NAMALWA (cell line): ENCODE measurements at places on chromosomes 13 and 19.

GRCh38 chr19:55674459-55674840 is 576 bp upstream of the EPN1 start:
- no peak for DNase-seq

GRCh38 chr19:17104679-17105078 is 29.1 kb downstream of the MYO9B start:
- no peak for DNase-seq

DNA sequence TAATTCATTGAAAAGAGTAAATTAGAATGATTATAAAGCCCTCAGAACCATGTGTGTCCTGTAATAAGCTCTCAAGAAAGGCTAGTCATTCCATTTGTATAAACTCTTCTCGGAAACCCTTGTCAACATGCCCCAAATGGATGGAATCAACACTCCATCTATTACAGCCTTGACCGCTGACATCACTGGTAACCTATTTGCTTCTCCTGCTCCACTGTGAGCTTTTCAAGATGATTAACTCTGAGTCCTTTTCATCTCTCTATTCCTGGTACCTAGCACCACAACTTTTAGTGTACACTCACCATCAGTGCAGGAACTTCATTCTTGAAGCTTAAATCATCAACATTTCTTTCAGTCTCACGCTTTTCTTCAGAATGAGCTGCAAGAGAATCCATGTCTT is 612.0 kb downstream of the DCT start:
- no peak for DNase-seq

GRCh38 chr19:52527956-52528351 is 486 bp downstream of the ZNF808 start:
- DNase-seq, result no peak

GRCh38 chr19:15779756-15780476 is 7.5 kb upstream of the OR10H5 start:
- no peak for DNase-seq

GRCh38 chr19:13128583-13128982 is 10.5 kb downstream of the NACC1 start:
- no peak for DNase-seq

- DNase-seq, result no peak
Measured at GRCh38 chr19:58380037-58380661, 681 bp downstream of the ZNF837 start.

DNA sequence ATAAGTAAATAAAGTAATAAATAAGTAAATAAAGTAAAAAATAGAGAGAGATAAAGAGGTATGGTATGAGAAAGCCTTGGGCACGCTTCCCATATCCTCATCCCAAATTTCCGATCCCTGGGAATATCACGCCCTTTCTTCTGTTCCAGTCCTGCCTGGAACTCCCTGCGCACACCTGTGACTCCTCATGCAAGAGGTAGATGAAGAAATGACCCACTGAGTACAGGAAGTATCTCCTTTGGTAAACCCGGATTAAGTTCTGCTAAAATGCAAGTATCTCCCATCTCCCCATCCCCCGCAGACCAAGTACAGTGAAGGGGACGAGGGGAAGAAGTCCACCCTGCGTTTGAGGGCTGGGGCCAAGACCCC is 399 bp upstream of the ZNF136 start:
- no peak for DNase-seq

DNA sequence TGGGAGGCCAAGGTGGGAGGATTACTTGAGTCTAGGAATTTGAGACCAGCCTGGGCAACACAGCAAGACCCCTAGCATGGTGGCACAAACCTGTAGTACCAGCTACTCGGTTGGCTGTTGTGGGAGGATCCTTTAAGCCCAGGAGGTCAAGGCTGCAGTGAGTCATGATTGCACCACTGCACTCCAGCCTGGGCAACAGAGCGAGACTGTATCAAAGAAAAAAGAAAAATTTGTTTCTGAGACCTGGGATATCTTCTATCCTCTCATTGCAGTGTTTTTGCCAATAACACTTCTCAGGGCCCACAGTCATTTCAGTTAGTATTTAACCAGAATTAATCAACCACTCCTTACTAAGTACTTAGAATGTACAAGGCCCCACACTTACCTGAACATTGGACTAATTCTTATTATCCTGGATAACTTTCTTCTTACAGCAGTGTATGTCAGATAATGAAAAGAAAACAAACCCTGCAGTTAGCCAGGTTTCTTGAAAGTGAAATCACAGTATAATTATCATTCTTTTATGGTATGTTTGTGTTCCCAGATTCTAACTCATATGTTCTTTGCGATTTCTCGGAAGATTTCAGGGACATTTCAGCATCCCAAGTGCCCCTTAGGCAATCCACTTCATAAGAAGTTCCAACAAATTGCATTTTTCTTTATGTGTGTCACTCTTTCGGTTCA is 75.6 kb upstream of the KLF5 start:
- DNase-seq, result no peak

GRCh38 chr13:38535261-38535660 is 151.6 kb upstream of the FREM2 start:
- no peak for DNase-seq

GRCh38 chr19:4448147-4448985 is 9.2 kb downstream of the UBXN6 start:
- no peak for DNase-seq

- no peak for DNase-seq
Measured at GRCh38 chr13:108407495-108407894, 138.0 kb downstream of the TNFSF13B start.

DNA sequence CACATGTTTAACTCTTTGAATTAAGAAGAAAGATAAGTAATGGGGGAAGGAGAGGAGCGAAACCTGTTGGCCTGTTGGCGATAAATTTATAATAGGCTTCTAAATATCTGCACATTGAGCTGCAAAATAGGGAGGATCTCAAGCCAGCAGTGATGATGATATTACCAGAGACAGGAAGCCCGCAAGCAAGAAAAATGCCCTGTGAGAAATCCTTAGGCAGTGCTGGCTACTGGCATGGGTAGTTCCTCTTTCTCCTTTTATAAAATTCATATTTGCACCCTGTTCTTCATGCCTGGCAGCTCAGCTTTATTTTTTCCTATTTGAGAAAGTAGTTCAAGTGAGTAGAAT is 858 bp upstream of the USP12 start:
- DNase-seq, result peak; percentile 62

- DNase-seq, result no peak
Measured at GRCh38 chr13:114285166-114285808, 3.9 kb downstream of the UPF3A start.

DNA sequence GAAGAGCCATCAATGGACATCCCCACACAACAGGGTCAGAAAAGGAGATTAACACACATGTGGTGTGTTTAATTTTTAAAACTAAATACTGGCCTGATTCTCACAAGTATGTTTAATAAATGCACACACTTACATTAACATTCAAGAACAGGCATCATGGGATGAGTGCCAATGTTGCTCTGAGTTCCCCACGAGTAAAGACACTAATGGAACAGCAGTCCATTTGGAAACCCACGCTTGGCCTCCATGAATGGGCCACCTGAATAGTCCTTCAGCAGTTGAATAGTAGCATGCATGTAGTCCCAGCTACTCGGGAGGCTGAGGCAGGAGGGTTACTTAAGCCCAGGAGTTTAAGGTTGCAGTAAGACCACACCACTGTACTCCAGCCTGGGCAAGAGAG is 195.2 kb upstream of the IPO5 start:
- DNase-seq, result no peak

DNA sequence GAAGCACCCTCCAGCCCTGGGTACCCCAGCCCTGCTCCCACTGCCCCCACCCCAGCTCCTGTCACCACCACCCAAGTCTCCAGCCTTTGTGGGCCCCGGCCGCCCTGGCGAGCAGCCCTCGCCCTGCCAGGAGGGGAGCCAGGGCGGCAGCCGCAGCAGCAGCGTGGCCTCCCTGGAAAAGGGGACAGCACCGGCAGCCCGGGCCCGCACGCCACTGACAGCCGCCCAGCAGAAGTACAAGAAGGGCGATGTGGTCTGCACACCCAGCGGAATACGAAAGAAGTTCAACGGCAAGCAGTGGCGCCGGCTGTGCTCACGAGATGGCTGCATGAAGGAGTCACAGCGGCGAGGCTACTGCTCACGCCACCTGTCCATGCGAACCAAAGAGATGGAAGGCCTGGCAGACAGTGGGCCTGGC is 3.9 kb downstream of the CIC start:
- no peak for DNase-seq

DNA sequence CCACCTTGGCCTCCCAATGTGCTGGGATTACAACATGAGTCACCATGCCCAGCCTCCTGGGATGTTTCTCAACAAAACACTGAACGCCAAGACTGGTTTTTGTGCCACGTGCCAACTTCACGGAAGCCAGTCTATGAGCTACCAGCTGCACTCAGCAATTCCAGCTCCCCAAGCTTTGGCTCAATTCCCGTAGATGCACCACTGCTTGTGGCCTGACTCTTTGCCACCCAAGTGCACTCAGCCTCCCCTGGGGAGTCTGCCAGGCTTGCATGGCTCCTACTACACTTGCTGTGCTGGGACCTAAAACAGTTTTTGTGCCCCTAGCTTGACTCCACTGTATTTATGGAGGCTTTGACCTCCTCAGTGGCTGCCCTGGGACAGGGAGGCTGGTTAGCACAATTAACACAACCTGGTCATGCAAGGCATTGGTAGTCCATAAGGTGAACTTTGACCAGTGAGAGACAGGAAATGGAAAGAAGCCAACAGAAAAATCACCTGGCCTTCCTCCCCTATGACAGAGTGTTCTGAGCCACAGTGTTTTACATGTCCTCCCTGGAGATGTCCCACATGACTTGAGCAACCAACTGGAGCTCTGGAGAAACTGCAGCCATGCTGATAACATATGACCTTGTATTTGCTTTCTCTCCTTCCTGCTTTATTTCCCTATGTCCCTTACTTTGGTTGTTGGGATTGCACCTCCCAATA is 1173.1 kb downstream of the UQCRFS1 start:
- DNase-seq, result no peak

GRCh38 chr13:60572855-60573254 is 175.8 kb downstream of the TDRD3 start:
- DNase-seq, result no peak

DNA sequence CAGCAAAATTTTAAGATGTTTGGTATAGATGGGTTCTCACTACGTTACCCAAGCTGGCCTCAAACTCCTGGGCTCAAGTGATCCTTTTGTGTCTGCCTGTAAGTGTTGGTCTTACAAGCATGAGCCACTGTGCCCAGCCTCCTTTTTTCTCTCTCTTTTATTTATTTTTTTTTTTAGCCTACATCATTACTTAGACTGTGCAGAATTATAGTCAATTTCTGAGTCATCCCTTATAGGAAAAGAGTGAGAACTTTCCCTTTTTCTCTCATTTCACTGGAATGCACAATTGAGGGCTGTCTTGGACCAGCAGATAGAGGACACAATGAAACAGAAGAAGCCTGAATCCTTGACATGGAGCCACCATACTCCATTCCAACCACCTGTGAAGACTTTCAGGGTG is 13.3 kb downstream of the TSKS start:
- no peak for DNase-seq

- peak; percentile 13 for DNase-seq
Measured at GRCh38 chr13:88601949-88602348, 930.8 kb downstream of the SLITRK5 start.

DNA sequence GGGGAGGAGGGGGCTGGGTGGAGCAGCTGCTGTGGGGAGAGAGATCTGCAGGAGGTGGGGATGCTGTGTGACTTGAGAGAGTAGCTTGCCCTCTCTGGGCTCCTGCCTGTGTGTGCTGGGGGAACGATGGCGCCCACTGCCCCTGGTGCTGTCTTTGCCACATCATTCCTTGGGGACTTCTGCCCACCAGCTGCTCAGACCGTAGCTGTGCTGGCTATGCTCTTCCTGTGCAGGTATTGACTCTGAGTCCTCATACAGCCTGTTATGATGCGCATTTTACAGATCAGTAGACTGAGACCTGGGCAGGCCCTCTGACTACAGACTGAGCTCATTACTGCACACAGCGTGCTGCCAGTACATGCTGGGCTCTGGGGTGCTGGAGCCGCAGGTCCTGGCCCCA is 51.1 kb downstream of the DNM2 start:
- no peak for DNase-seq

DNA sequence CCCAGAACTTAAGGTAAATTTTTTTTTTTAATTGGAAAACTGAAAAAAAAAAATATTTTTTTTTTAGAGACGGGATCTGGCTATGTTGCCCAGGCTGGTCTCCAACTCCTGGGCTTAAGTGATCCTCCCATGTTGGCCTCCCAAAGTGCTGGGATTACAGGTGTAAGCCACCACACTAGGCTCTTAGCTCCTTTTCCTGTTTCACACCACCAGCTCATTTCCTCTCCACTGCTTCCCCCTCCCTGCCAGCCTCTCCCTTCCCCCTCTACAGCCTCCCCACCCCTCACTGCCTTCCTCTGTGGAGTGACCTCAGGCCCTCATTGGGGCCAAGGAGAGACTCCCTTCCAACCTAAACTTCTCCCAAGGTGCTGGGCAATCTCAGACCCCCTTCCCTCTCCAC is 4.2 kb upstream of the GIPR start:
- DNase-seq, result no peak

DNA sequence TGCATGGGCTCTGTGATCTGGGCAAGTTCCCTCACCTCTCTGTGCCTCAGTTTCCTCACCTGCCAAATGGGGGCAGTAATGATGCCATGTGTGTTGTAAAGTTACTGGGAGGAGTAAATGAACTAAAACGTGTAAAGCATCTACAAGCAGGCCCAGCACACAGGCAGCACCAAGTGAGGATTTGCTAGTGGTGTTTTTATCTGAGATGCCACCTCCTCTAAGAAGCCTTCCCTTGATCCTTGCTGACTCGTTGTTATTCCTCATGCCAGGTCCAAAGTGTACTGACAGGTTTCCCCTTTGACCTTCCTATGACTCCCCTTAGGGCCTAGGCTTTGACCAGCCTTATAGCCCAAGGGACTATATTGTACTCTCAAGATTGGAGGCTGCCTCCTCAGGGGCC is 1.5 kb upstream of the UQCRFS1 start:
- DNase-seq, result no peak

DNA sequence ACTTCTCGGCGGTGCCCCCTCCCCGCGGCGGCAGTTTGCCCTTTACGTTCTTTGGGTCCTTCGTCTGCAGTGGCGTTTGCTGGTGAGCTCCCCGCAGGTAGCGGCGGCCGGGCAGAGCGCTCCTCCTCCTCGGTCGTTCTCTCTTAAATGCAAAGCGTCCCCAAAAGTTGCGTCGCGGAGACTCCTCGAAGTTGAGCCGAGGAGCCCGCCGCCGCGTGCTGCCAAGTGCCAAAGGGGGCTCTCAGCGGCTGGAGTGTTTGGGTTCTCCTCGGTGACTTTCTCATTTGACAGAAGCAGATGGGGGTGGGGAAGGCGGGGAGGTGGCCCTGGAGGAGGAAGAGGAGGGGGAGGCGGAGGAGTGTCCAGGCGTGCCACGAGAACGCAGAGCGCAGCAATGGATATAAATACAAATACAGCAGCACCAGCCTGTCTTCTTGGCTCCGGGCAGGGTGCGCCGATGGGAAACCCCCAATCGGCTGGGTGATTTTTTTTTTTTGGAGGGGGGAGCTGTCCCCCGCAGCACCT is at the start of gene SOX21:
SOX21 (minus strand) TSS at position 259 of the 525 bp plus-strand sequence. CDS start 496 bp downstream, outside the sequence.
- no peak for DNase-seq

DNA sequence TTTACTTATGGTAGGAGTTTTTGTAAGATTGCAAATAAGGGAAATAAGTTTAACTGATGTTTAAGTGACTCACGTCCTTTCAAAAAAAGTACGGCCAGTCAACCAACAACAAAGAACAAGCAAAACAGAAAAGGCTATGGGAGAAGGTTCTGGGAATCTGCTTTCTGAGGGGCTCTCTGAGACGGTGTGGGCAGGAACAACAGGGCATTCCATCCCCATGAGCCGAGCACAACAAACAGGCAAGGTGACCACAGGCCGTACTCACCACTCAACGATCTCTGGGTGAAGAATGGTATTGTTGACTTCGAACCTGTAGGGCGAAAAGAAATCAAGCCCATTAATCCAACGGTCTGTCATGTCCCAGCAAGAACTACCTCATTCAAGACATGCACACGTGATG is 43.8 kb downstream of the PEPD start:
- DNase-seq, result no peak

GRCh38 chr19:46994141-46994686 is 25.4 kb upstream of the NPAS1 start:
- DNase-seq, result no peak
